ENCODE measurements at places on chromosomes 5 and 9.

- no peak for DNase-seq
Measured at GRCh38 chr9:137514691-137515337, 35.4 kb downstream of the PNPLA7 start.

DNA sequence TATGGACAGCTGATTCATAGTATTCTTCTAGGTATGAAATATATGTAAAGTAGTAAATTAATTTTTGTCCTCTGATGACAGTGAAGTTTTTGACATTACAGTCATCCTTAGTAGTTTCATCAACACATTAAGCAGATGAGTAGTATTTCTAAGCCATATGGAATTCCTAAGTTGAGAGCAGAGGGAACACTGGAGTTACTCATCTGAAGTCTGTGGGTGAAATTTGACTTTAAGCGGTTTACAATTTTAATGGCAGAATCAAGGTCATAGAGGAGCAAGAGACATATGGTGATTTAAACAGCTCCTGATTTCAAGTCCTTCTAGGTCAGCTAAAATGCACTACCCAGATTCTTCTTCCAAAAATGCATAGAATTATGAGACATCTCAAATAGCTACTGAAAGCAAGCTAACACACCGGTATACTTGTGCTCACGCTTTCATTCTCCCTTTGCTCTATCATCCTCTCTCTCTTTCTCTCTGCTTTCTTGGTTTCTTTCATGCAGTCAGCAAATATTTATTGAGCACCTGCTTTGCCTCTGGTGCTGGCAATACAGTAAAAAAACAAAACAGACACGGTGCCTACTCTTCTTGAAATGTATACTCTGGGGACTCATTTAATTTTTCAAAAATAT is 235.9 kb downstream of the FER start:
- DNase-seq, result no peak

- DNase-seq, result no peak
Measured at GRCh38 chr5:158383486-158383885, 524.5 kb upstream of the CLINT1 start.

- no peak for DNase-seq
Measured at GRCh38 chr5:116892993-116893392, 318.4 kb upstream of the SEMA6A start.

DNA sequence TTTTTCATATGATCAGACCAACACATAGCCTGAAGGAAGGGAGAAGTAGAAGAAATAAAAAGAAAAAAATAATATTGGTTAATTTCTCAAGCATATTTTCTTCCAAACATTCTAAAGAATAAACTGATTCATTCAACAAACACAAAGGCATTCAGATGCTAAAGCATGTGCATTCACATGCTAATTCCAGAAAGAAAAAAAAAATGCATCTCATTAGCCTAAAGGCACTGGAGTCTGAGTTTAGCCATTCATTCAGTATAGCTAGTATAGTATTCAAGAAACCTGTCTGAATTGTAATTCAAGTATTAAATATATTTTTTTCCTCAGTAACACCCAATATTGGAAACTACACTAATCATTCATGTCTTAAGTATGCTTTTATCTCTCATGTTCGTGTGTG is 61.0 kb upstream of the FER start:
- DNase-seq, result no peak

GRCh38 chr5:50623666-50624065 is 42.8 kb upstream of the PARP8 start:
- no peak for DNase-seq

DNA sequence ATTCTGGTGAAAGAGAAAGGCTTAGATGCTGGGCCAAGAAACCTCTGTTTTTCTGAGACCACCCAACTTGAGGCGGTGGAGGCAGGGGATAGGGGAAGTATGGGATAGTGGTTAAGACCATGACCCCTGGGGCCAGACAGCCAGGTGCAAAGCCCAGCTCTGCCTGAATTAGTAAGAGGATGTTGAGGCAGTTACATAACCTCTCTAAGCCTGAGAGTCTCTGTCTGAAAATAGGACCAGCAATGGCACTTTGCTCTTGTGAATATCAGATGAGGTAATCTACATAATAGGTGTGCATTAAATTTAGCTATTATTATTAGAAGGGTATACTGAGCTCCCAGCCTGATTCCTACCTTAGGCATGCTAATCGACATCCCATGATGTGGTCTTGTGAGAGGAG is 68.2 kb downstream of the DOCK2 start:
- DNase-seq, result no peak
